ENCODE measurements at places on chromosomes 4 and X.

DNA sequence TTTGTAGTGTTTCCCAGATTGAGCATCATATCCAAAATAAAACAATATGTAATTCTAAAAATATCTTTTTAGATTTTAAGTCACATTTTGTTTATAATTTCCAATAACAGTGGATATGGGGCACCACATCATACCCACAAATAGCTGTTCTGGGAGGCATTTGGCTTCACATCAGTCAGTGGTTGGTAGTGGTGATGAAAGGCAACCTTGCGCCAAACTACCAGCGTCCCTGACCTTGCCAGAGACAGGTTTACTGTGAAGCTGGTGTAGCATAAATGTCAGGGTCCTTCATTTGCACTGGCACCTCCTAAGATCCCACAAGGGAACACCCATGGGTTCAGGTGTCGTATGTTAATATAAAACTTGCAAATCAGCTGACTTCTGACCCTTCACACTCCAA is 222.2 kb downstream of the DCTD start:
- no peak for DNase-seq

DNA sequence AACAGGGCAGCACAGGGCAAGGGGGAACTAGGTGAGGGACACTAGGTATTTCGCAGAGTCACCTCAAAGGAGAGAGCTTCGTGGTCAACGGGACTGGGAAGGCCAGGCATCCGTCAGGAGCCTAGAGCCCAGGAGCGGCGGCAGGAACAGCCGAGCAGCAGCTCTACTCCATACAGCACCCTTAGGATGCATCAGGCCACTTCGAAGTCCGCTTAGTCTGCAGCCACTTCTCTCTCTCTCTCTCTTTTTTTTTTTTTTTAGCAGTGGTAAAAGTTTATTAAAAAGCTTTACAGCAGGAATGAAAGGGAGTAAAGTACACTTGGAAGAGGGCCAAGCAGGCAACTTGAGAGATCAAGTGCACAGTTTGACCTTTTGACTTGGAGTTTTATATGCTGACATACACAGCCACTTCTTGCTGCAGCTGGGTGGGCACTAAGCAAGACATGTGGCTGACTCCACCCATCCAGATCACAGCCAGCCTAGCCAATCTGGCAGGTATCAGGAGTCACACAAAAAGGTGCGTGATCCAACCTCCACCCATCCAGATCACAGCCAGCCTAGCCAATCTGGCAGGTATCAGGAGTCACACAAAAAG is 209.7 kb upstream of the RADX start:
- DNase-seq, result no peak

DNA sequence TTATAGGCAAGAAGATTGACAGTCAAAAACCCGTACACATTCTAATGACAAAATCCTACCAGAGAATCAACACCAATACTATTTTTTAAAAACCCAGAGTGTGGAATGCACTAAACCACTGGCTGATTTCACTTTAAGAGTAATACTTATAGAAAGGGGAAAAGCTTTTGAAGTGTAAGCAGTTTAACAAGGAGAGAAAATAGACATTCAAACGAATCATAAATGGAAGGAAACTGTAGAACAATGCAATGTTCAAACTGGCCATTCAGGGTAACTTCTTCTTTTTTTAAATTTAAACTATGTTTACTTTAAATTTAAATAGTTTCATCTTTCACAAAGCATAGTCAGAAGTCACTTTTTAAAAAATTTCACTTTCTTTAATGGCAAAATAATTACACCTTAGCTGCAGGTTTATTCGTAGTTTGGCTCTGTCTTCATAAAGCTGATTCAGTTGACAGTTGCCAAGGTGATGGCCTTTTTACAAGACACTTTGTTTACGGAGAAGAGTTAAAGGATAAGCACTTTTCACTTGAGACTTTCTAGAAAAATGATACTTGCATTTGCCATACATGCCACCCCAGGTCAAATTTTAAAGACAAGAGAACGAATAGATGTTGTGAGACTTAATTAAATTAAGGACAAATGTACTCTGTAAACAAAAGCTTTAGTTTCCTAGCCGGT is 82.4 kb upstream of the KLF3 start:
- no peak for DNase-seq

GRCh38 chr4:73901031-73901430 is 31.8 kb downstream of the CXCL1 start:
- DNase-seq, result no peak

- DNase-seq, result no peak
Observed at GRCh38 chr4:116598980-116599789, 486.2 kb downstream of the TRAM1L1 start.

DNA sequence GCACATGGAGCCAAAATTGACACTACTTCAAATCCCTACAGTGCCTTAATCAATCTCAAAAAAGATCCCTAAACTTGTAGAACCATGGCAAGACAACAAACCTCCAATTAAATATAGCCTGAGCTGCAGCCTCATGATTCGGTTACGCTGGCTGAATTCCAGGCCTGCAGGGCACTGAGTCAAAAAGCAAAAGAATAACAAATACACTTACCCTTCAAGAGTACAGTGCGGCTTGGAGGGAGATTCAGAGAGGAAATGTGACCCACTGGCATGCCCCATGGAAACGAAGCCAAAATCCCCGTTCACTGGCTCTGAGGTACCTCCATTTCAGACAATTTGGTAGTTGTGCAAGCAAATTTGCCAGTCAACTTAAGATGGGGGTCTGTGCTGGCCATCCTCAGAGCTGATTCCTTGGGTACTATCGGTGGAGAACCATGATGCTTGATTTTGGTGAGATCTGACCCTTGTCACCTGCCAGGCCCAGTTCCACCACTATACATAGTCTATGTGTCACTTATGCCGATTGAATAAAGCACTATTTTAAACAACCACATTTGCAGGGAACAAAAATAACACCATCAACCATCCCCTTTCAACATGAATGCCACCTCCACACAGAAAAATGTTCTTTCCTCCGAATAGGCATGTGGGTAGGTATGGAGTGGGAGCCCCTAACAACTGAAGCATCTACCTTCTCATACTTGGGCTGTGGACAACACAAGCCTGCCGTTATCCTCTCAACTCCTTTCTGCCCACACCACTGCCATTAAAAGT is 2.1 kb downstream of the C4orf54 start:
- DNase-seq, result no peak

DNA sequence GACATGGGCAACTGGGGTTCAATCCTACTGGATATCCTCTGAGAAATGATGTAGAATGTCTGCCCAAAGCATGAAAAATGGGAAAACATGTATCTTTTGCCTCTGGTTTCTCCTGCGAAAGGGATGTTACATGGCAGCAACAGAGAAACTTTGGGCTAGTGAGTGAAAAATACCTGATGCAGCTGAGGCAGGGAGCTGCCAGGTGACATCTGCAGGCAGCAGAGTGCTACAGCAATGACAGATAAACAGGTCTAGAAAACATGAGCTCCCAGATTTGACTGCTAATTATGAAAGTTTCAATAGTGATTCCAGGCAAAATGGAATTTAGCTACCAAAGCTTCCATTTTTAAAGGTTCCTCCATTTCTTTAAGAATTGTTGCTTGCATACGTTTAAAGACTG is 4.8 kb upstream of the CXCL1 start:
- no peak for DNase-seq

GRCh38 chrX:72120837-72121236 is 10.9 kb downstream of the RTL5 start:
- DNase-seq, result no peak

- no peak for DNase-seq
Observed at GRCh38 chr4:160019936-160020335, 917.1 kb downstream of the RAPGEF2 start.

- DNase-seq, result no peak
Observed at GRCh38 chrX:151711787-151712186, 4.0 kb upstream of the FATE1 start.

DNA sequence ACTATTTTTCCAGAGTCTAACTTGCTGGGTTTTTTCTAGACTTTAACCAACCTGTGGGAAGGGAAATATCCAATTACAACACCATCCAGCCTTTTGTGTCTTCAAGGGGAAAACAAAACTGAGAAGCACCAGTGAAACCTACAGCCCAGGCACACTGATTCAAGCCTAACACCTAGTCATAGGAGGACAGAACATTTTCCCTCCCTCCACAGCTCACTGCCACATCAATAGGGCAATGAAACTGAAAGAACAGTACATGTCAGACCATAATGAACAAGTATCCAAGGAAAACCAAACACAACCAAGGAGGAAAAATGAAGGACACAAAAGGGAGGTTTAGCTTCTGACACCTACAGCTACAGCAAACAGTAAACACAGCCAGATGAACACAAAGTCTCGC is 17.6 kb downstream of the MAGEA8 start:
- DNase-seq, result no peak

All from stimulated activated CD8-positive, alpha-beta memory T cell treated with anti-CD3 and anti-CD28 coated beads, Interleukin-7, amount 100 ng/mL, for 1 hour (primary cell).